ENCODE measurements at places on chromosomes 1 and 21. TPM values are rescaled to one million over a fixed set of nuclear protein-coding genes. Genes with fewer than 3 reads are reported as not detected.

DNA sequence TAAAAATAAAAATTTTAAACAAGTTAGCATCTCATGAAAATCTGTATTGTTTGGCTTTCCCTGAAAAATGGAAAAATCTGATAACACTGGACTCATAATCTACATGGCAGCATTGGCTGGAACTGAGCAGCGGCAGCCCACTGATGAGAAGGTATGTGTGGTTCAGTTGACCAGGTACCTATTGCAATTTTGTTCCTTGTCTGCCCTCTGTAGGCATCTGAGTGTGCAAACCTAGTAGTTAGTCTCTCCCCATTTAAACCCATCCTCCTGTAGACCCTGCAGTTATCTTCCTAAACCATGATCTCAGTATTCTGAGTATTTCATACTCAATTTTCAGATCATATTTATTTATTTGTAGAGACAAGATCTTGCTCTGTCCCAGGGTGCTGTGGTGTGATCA lies 59.4 kb upstream of the SERBP1 start:
- H3K4me3 ChIP-seq = no peak overlapping the region
- peaks cover 8% of the 10 kb centered on the region for H3K4me1 ChIP-seq

The NUF2 gene
- 1.1 TPM for total RNA-seq

The ST6GALNAC5 gene
- 2.2 TPM for total RNA-seq

DNA sequence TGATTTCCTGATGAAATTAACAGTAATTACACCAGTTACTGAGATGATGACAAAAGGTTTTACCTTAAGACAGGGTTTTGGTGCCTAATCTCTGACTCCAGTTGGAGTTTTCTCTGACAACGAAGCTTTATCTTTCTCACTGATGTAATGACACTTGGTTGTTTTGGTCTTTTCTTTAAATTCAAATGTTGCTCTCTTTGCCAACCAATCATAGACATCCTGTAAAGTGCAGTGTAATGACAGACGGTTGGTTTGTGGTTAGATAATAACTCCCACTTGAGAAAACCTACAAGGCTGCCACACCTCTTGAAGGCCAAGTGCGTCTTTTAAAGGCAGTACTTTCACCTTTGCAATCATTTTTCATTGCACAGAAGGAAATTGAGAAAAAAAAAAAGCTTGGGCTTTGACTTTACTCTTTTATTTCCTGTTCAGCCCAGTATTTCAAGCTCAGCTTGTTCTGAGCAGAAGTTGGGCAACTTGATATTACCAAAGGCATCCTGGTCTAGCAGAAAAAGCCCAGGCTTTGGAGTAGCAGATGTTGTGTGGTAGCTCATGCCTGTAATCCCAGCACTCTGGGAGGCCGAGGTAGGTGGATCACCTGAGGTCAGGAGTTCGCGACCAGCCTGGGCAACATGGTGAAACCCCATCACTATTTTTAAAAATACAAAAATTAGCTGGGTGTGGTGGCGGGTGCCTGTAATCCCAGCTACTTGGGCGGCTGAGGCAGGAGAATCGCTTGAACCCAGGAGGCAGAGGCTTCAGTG lies 14.9 kb downstream of the PDIK1L start:
- H3K27me3 ChIP-seq = no peaks in the 10 kb centered on the region
- peaks cover 77% of the 10 kb centered on the region for H3K4me1 ChIP-seq
- peak overlapping the region; percentile 40 for H3K4me3 ChIP-seq
- DNase-seq = peak; percentile 56
- no peaks in the 10 kb centered on the region for H3K36me3 ChIP-seq

GRCh38 chr1:42998386-42998785 lies 39.7 kb upstream of the SLC2A1 start:
- DNase-seq = no peak
- no peaks in the 10 kb centered on the region for H3K27me3 ChIP-seq
- H3K4me1 ChIP-seq = no peaks in the 10 kb centered on the region

The TENT5C gene
- total RNA-seq = 16.5 TPM

- H3K4me3 ChIP-seq = no peak overlapping the region
- no peaks in the 10 kb centered on the region for H3K27me3 ChIP-seq
- no peak for DNase-seq
- H3K36me3 ChIP-seq = peaks cover 5% of the 10 kb centered on the region
Observed at GRCh38 chr1:161839591-161839990, 73.5 kb downstream of the ATF6 start.

- peak overlapping the region; percentile 62 for H3K27ac ChIP-seq
- H3K27me3 ChIP-seq = no peaks in the 10 kb centered on the region
- no peak overlapping the region for H3K4me3 ChIP-seq
- no peak for DNase-seq
Observed at GRCh38 chr1:93614986-93615581, 66.6 kb downstream of the BCAR3 start.

DNA sequence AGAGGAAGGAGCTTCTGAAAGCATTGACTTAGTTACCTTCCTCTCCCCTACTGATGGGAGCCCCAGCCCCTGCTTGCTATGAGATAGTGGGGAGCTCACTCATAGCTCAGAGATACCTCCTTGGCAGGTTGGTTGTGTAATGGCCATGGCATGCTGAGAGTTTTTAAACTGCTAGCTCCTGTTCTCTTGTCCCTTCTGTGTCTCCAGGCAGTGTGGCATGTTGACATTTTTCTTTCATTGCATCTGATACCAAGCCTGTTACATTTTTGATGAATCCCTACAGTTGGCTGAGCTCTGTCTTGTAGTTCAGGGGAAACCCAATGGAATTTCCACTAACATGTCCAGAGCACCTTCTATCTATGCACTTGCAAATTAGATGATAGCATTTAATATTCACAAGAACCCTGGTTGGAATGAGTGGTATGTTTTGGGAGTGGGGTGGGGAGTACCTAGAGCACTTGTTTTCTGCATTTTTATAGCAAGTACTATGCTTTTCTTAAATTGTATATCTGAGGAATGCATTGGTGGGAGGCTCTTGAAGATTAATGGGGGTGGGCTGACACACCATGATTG lies 39.1 kb upstream of the EFCAB14 start:
- H3K4me1 ChIP-seq = no peaks in the 10 kb centered on the region
- no peaks in the 10 kb centered on the region for H3K36me3 ChIP-seq
- no peak for DNase-seq
- H3K27ac ChIP-seq = no peak overlapping the region
- no peaks in the 10 kb centered on the region for H3K27me3 ChIP-seq

DNA sequence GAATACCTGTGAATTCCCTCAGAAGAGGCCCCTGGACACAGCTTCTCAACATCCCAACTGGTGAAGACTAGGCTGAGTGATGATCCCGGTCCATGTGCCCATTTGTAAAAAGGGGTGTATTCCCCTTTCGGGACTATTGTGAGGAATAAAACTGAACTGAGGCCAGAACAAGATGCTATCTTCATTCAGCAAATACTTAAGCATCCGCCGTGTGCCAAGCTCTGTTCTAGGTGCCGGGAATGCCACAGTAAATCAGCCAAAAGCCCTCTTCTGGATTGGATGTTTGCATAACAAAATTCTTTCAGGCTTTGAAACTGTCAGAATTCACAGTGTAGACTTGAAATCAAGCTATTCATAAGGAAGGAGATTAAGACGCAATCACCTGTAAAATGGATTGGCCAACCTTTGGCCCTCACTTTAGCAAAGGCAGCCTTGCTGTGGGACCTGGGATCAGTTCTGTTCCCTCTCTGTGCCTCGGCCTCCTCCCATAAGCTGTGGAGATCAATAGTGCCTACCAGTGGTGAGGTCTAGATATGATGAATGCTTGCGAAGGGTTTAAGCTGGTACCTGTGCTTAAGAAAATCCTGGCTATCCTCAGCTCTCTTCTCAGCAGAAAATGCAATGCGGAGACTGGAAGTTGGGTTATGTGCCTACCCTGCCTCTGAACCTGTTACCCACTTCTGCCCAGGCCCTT lies 1.8 kb downstream of the ALPL start:
- no peak for DNase-seq
- peaks cover 18% of the 10 kb centered on the region for H3K4me1 ChIP-seq
- no peak overlapping the region for H3K4me3 ChIP-seq
- peak overlapping the region; percentile 52 for H3K27ac ChIP-seq
- H3K27me3 ChIP-seq = peaks cover 50% of the 10 kb centered on the region

The COL11A1 gene
- total RNA-seq = not detected

GRCh38 chr1:190029441-190029840 lies 448.2 kb downstream of the BRINP3 start:
- H3K27ac ChIP-seq = no peak overlapping the region
- H3K4me3 ChIP-seq = no peak overlapping the region
- H3K36me3 ChIP-seq = no peaks in the 10 kb centered on the region
- no peaks in the 10 kb centered on the region for H3K4me1 ChIP-seq
- H3K27me3 ChIP-seq = no peaks in the 10 kb centered on the region
- DNase-seq = no peak

GRCh38 chr1:13757693-13758092 lies 57.7 kb downstream of the PRDM2 start:
- no peaks in the 10 kb centered on the region for H3K27me3 ChIP-seq
- H3K27ac ChIP-seq = no peak overlapping the region
- H3K4me3 ChIP-seq = no peak overlapping the region
- no peaks in the 10 kb centered on the region for H3K36me3 ChIP-seq

- H3K27ac ChIP-seq = no peak overlapping the region
- H3K4me1 ChIP-seq = no peaks in the 10 kb centered on the region
- peaks cover 9% of the 10 kb centered on the region for H3K27me3 ChIP-seq
Observed at GRCh38 chr1:17765444-17766411, 10.6 kb downstream of the ACTL8 start.

The ILDR2 gene
- total RNA-seq = 1.9 TPM

The CSF3R gene
- 5.2 TPM for total RNA-seq

The RGS7 gene
- total RNA-seq = 1.5 TPM

The LCK gene
- total RNA-seq = not detected

DNA sequence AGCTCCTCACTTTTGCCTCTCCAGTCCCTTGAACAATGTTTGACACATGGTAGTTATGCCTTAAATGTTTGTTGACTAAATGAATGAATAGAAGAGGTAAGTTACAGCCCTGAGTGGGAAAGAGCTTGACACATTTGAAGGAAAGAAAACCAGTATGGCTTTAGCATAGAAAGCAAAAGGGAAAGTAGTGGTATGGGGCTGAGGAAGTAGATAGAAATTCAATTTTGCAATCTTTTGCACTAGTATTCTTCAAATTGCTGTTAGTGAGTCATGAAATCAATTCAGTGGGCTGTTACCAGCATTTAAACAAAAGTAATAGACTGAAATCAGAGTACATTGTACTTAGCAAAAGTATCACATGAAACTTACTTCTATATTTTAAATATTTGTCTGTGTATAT lies 21.1 kb downstream of the PLA2G4A start:
- DNase-seq = no peak
- H3K27ac ChIP-seq = no peak overlapping the region
- H3K4me3 ChIP-seq = no peak overlapping the region
- H3K27me3 ChIP-seq = no peaks in the 10 kb centered on the region
- peaks cover 28% of the 10 kb centered on the region for H3K4me1 ChIP-seq

The KRTAP19-3 gene
- total RNA-seq = not detected

The VTCN1 gene
- not detected for total RNA-seq

- peak overlapping the region; percentile 93 for H3K4me3 ChIP-seq
- DNase-seq = peak; percentile 30
- H3K4me1 ChIP-seq = peaks cover 52% of the 10 kb centered on the region
- H3K27ac ChIP-seq = peak overlapping the region; percentile 95
- H3K36me3 ChIP-seq = no peaks in the 10 kb centered on the region
- no peaks in the 10 kb centered on the region for H3K27me3 ChIP-seq
Observed at GRCh38 chr1:202807451-202807925, 733 bp downstream of the KDM5B start.

The JAM2 gene
- total RNA-seq = 4.4 TPM

DNA sequence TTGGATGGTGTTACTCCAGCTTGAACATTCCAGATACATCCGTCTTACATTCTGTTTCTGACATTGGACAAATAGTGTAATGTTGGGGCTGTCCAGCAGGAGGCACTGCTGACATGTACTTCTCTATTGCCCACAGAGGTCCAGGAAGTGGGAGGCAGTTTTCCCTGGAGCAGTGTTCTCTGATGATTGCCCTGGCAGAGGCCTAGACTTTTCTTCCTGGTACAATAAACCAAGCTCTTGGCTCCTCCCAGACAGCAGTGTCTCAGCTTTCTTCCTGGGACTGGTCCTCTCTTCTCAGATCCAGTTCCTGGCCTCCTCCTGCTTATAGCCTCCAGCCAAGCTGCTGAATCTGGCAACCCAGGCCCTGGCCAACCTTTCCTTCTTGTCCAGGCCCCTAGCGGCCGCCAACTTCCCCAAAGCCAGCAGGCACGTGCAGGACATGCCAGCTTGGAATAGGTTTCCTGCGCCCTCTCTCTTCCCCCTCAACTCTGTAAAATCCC lies 14.9 kb upstream of the IFNLR1 start:
- no peaks in the 10 kb centered on the region for H3K36me3 ChIP-seq
- H3K27me3 ChIP-seq = no peaks in the 10 kb centered on the region

The LDLRAD1 gene
- total RNA-seq = not detected

The CASZ1 gene
- 39.1 TPM for total RNA-seq

- no peak overlapping the region for H3K27ac ChIP-seq
- no peak overlapping the region for H3K4me3 ChIP-seq
- no peaks in the 10 kb centered on the region for H3K36me3 ChIP-seq
- no peaks in the 10 kb centered on the region for H3K4me1 ChIP-seq
- no peak for DNase-seq
Observed at GRCh38 chr1:37647281-37647680, 12.6 kb upstream of the RSPO1 start.

DNA sequence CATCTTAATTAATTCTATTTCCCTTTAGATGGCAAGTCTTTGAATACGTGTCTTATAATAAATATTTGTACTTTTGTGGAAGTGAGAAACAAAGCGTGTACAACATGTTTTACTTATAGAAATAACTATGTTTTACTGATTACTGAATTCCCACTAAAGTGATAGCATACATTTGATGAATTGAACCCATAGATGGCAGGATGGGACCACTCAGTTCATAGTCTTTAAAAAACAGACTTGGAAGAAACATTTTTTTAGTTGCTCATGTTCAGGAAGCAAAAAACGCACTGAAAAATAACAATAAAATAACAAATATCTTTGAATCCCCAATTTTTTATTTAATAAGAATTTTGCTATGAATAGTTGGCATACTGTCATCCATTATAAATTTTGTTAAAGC lies 507.1 kb upstream of the ZRANB2 start:
- no peaks in the 10 kb centered on the region for H3K27me3 ChIP-seq
- H3K4me1 ChIP-seq = no peaks in the 10 kb centered on the region
- H3K4me3 ChIP-seq = no peak overlapping the region
- DNase-seq = no peak
- no peaks in the 10 kb centered on the region for H3K36me3 ChIP-seq

GRCh38 chr1:229229721-229230139 lies 41.2 kb upstream of the RAB4A start:
- H3K4me1 ChIP-seq = peaks cover 23% of the 10 kb centered on the region
- no peaks in the 10 kb centered on the region for H3K36me3 ChIP-seq
- DNase-seq = peak; percentile 40
- no peaks in the 10 kb centered on the region for H3K27me3 ChIP-seq
- peak overlapping the region; percentile 50 for H3K27ac ChIP-seq

The OR2L5 gene
- total RNA-seq = 0.32 TPM

- H3K4me1 ChIP-seq = peaks cover 48% of the 10 kb centered on the region
- peak overlapping the region; percentile 93 for H3K4me3 ChIP-seq
- H3K27me3 ChIP-seq = no peaks in the 10 kb centered on the region
- DNase-seq = peak; percentile 23
- no peaks in the 10 kb centered on the region for H3K36me3 ChIP-seq
Observed at GRCh38 chr1:31064718-31065309, 703 bp downstream of the PUM1 start.

All from transverse colon (tissue), 4 donors.